ENCODE measurements at places on chromosomes 1 and 21. TPM values are rescaled to one million over a fixed set of nuclear protein-coding genes. Genes with fewer than 3 reads are reported as not detected.

KCNA3 gene
- 0.12 TPM for polyA plus RNA-seq

AIM2 gene
- polyA plus RNA-seq: 0.08 TPM

ATP6V1G3 gene
- polyA plus RNA-seq: 3.2 TPM

HOOK1 gene
- polyA plus RNA-seq: 83.2 TPM

FHAD1 gene
- 3.7 TPM for polyA plus RNA-seq

RCC2 gene
- polyA plus RNA-seq: 99.2 TPM

OR2T33 gene
- not detected for polyA plus RNA-seq

ADAM30 gene
- polyA plus RNA-seq: not detected

- DNase-seq: no peak
Measured at GRCh38 chr1:35454176-35454575, 103.0 kb downstream of the KIAA0319L start.

- DNase-seq: no peak
Measured at GRCh38 chr1:6418668-6419396, 887 bp downstream of the HES2 start.

- no peak for DNase-seq
Measured at GRCh38 chr1:200873116-200873670, 412 bp downstream of the GPR25 start.

DNA sequence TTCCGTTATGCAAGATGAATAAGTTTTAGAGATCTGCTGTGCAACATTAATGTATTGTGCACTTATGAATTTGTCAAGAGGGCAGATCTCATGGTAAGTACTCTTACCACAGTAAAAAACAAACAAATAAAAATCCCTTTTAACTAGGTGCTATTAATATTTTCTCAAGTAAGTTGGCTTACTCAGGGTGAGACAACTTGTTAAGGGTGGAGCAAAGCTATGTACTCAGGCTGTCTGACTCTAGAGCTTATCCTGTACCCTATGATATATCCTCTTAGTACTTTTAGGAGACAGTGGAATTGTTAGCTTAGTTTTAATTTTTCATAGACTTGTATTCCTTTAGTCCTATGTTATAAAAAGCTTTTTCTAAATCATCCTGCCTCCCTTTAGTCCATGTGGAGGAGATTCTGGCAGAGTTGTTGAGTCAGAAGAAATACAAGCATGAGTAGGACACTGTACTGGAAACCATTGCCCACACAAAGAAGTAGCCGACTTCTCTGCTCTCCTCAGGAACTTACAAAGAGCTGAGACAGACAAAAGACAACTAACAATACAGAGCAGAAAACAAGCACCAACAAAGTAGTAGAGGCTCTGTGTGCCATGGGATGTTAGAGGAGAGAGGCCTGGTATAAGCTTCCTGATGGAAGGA lies 49.2 kb downstream of the S1PR1 start:
- no peak for DNase-seq

- no peak for DNase-seq
Measured at GRCh38 chr1:72827278-72827677, 544.9 kb upstream of the NEGR1 start.

- no peak for DNase-seq
Measured at GRCh38 chr1:61481315-61481715, 243.6 kb downstream of the TM2D1 start.

- DNase-seq: no peak
Measured at GRCh38 chr1:40901886-40902852, 40.0 kb upstream of the CITED4 start.

DNA sequence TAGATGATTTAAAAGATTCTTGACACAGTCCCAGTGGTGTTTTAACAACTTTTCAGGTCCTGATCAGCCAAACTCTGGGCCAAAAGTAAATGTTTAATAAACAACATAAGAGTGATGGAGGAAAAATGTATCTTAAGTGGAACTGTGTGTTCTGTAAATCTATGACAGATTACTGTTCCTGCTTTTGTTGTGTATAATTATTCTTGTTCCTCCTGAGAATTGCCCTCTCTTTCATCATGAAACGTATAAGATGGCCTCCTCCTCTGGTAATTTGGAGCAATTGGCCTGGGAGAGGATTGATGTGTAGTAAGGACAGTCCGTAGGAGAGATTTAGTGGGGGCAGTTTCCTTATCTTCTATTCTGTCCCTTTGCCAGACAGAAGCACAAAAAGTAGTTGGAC lies 34.5 kb downstream of the GALNT2 start:
- DNase-seq: no peak

- no peak for DNase-seq
Measured at GRCh38 chr1:181557313-181557712, 74.0 kb downstream of the CACNA1E start.

GRCh38 chr1:25140073-25140797 lies 92.1 kb downstream of the SYF2 start:
- no peak for DNase-seq

GRCh38 chr1:109989506-109990301 lies 5.1 kb downstream of the AHCYL1 start:
- no peak for DNase-seq

- peak; percentile 55 for DNase-seq
Measured at GRCh38 chr1:243944429-243945160, 94.6 kb upstream of the AKT3 start.

DNA sequence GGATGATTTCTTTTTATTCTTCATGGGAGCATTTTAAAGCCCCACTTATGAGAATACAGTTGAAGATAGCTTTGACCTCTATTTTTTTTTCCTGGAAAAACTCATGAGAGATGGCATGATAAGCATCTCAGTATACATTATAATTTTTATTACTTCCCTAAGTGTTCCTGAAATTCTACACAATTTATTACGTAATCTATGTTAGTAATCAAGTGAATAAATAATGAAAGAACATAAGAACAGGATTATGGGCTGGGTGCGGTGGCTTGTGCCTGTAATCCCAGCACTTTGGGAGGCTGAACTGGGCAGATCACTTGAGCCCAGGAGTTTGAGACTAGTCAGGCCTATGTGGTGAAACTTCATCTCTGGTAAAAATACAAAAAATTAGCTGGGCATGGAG lies 13.2 kb upstream of the PRKAA2 start:
- DNase-seq: no peak

- DNase-seq: no peak
Measured at GRCh38 chr1:94772845-94773244, 47.3 kb upstream of the SLC44A3 start.

- DNase-seq: no peak
Measured at GRCh38 chr1:244920911-244921761, 56.8 kb upstream of the HNRNPU start.

GRCh38 chr21:42039911-42040351 lies 29.8 kb upstream of the ZBTB21 start:
- no peak for DNase-seq

- DNase-seq: no peak
Measured at GRCh38 chr1:46246548-46247435, 771 bp upstream of the RAD54L start.

- DNase-seq: no peak
Measured at GRCh38 chr1:160519642-160520435, 3.2 kb downstream of the SLAMF6 start.

GRCh38 chr1:188599313-188599712 lies 1770.6 kb downstream of the PLA2G4A start:
- no peak for DNase-seq

DNA sequence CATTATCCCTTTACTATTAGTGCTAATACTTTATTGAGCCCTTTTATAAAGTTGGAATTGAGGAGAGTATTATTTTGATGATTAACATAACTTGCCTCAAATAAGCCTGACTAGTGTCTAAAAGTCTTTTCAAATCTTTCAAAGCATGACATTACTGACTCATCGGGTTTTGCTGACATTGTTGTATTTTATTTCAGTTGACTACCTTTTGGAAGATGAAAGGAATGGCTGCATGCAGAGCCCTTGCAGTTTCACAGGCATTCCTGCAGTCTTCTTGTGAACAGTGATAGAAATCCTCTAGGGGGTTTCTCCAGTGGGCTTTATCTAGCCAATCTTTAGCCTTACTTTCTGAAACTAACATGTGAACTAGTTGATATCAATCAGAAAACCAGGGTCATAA lies 43.0 kb upstream of the TMEM61 start:
- DNase-seq: no peak

GRCh38 chr1:112791723-112792104 lies 76.6 kb upstream of the PPM1J start:
- DNase-seq: no peak

GRCh38 chr1:180243517-180244221 lies 13.6 kb downstream of the LHX4 start:
- DNase-seq: no peak

DNA sequence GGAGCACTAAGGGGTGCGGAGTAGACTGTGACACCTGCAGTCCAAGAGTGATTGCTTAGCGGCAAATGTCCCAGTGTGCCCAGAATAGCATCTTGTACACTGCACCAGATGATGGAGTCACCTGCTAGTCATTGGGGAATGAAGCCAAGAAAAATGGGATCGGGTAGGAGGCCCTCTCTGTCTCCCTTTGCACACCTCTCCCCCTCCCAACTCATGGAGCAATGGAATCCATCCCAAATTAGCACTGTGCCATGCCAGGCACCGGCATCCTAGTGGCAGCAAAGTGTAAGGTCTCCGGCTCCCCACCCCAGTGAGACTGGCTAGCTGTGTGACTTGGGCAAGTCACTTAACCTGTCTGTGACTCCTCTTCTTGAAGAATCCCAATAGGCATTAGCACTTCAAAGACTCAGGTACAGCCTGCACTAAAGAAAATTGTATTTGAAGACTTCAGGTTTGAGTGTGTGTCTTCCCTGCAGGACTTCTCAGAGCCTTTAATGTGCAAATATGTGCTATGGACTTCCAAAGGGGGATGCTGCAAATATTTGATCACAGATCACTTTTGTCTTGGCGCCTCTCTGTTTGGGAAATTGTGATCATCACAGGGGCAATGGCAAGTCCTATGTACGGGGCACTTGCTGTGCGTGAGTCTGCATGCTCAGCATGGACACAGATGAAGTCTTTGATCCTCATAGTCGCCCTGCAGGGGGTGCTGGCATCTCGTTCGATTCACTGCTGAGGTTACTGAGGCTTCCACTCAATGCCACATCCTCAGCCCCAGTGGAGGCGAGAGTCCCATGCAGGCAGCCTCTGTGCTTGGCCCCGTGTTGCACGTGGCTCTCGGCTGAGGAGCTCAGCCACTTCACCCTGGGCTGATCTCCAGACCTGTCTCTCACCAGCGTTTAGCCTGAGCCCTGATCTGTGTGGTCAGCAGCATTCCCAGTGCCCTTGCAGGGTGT lies 272.9 kb upstream of the C1orf174 start:
- no peak for DNase-seq

DNA sequence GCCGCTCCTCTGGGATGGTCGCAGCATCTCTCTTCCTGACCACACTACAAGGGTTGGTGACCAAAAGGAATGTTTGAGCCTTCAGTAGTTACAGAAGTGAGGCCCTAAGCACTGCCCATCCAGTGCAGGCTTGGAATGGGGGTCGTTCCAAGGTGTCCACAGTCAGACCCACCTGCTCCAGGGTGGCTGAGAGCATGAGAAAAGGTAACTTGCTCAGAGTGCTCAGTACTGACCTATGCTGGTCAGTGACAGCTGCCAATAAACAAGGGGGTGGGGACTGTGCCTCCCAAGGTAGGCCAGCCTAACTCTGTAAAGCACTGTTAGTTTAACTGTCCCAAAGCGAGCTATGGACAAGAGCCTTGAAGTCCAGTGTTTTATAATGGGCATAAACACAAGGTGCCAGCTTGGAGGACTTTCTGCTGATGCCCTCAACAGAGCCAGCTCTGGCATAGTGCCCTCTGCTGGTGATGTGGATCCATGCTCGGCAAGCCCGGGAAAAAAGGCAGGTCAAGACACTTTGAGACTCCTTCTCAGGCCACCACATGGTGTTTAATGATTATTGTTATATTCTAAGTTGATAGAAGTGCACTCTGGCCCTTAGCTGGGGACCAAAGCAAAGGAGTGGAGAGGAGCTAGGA lies 78.1 kb upstream of the DNAH14 start:
- peak; percentile 47 for DNase-seq

- DNase-seq: peak; percentile 57
Measured at GRCh38 chr1:227273557-227273956, 44.7 kb downstream of the CDC42BPA start.

- DNase-seq: no peak
Measured at GRCh38 chr21:44079846-44080245, 27.4 kb upstream of the PWP2 start.

GRCh38 chr1:14098294-14098913 lies 398.4 kb downstream of the PRDM2 start:
- DNase-seq: no peak

- no peak for DNase-seq
Measured at GRCh38 chr21:38822778-38823238, 17.1 kb downstream of the ETS2 start.

DNA sequence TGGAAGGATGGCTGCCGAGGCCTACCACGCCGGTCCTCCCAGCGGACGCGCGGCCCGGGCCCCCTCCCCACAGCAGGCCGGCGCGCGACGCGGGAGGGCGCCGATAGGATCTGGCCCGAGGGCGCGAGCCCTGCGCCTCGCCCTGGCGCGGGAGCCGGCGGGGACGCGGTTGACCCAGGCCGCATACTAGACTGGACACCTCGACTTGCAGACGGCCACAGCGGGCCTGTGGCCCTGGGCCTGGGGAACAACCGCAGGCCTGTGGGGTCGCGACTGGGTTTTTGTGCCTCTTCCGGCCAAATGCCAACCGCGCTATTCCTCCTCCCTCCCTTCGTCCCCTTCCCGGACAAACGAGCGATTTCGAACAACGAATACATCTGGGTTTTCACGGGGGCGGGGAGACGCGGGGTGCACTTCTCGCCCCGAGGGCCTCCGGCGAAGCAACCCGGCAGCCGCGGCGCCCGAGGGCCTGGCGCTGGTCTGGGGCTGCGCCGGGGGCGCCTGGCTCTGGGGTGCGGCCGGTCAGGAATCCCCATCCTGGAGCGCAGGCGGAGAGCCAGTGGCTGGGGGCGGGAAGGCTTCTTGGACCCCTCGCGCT lies 2.4 kb downstream of the NHLH2 start:
- no peak for DNase-seq

GRCh38 chr1:147611021-147611426 lies 59.3 kb downstream of the ACP6 start:
- DNase-seq: no peak

DNA sequence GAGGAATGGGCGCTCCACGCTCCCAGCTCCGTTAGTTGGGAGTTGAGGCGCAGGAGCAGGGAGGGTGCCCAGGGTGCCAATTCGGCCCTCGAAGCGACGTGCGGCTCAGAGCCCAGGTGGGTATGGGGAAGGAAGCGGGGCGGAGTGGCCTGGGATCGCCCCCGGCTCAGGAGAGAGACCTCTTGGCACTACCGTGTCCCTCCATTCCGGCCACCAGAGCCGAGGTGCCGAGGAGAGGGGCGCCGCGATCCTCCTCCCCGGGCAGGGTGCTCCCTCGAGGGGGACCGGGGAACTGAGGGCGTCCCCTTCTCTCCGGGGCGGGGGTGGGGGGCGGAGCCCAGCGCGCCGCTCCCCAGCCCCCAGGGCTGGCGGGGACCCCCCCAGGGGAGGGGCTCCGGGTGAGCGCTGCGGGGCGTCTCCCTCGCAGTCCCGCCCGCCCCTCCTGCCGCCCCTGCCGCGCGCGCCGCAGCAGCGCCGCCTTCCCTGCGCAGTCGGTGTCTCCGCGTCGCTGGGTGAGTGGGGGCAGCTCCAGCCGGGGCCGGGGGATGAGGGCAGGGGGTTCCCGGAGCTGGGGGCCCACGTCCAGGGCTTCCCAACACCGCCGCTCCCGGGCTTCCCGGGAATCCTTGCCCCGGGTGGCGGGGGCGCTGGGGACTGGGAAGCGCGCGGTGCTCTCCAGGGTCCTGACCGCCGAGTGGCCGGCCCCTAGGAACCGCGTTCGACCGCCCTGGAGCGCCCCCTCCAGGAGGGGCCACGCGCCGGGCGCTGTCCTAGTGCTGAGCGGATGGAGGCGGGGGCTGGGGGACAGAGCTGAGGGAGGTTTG lies at the start of gene HPCA:
TSS of gene HPCA (plus strand) at position 488 of the 824 bp plus-strand sequence. CDS start 2,408 bp downstream, outside the sequence.
- DNase-seq: peak; percentile 77

GRCh38 chr1:232655028-232655745 lies 25.3 kb upstream of the SIPA1L2 start:
- DNase-seq: peak; percentile 20
